ENCODE measurements at places on chromosomes 12 and 14.

DNA sequence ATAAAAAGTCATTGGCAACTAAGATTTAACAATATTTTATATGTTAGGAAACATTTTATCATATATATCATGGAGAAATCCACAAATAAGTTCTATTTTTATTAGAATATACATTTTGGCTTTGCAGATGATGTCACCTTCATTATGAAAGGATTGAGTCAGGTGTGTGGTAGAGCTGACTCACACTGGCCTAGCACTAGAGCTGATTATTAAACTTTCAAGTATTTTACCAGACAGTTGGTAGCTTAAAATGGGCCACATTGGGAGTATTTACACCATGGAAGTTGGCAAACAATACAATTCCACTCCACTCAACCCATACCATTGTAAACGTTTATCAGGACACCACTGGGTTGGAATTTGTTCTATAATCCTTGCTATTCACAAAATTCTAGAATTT lies 1036.6 kb downstream of the TRHDE start:
- DNase-seq = no peak

DNA sequence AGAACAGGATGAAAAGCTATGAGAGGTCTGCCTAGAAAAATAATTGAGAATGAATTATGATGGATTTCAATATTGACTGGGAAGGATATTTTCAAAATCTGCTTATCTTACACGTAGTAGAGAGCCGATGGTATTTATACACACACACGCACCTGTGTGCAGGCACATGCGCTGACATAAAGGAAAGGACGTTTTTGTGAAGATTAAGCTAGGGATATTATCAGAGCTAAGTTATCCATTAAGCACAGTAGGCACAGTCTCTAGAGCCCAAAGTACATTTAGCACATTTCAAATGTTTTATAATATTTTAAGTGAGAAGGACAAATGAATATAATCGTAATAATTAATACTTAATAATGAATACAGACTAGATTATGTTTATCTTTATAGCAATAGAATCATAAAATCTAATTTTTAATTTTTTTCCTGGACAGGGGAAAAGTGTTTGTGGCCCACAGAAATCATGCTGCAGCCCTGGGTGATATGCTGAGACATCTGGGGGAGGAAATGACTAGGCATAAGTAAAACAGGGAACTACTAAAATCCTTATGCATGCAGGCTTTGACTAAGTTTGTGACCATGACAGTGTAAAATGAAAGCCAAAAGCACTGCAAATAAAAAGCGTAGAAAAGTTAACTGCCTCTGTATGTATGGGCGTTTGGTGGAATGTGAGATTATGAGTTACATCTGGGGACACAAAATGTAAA lies 146.1 kb downstream of the KITLG start:
- no peak for DNase-seq

DNA sequence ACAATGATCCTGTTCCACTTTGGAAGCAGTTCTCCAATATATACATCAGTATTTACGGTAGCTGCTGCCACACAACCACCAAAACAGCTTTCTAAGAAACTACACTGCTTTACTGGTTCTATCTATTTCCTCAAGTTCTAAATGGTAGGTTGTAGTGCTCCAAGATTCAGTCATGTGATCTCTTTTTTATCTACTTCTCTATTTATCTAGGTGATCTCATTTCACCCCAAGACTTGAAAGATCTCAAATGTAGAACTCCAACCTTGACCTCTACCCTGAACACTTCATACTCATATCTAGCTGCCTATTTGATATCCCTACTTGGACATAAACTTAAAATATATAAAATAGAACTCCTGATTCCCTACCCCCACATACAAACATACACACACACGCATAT lies 133.9 kb upstream of the RAP1B start:
- DNase-seq = no peak

GRCh38 chr12:129959889-129960288 lies 56.1 kb upstream of the TMEM132D start:
- DNase-seq = no peak

- DNase-seq = no peak
Measured at GRCh38 chr12:65408441-65408840, 130.0 kb downstream of the MSRB3 start.

DNA sequence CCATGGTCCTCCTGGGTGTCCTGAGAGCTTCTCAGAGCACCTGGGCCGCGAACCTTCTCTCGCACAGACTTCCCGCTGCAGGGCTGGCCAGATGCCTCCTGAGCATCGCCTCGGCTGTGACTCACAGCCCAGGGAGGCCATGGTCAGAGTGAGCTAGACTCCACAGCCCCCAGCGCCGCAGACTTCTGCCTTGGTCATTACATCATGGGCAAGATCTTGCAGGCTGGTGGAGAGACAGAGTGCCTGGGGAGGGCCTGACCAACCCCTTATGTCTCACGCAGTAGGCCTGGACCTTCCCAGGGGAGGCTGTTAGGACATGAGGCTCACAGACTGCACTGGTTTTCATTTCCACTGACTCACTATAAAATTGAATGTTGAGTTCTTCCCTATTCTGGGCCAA lies 41.8 kb downstream of the SMOC1 start:
- DNase-seq = no peak

GRCh38 chr14:90585106-90585505 lies 188.3 kb downstream of the CALM1 start:
- no peak for DNase-seq

GRCh38 chr12:779745-780734 lies 27.7 kb downstream of the WNK1 start:
- no peak for DNase-seq

DNA sequence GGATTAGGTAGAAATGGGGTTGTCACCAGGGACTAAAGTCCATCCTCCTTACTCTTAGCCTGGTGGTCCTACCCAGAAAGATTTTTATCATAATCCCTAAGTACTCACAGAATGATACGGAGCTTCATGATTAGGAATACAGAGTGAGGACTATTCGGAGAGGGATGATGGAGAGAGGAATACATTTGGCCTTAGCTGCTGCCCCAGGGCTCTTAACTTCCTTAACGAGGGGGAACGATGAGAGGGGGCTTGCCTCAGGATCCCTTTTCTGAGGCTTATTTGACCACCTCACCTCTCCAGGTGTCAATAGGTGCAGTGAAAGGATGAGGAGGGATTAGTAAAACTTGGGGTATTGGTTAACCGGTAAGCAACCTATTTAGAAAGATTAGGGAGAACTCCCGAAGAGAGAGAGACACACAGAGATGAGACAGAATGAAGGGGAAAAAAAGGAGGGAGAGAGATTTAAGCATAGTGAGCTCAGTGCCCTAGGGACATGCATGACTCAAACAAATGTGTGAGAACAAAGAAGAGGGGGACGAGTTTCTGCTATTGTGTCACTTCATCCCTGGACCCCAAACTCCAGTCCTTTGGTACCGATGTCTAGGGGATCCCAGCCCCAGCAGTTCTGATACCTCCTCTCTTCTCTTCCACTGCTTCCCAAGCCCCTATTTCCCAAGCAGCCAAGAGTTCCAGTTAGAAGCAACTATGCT lies 1.1 kb downstream of the NFE2 start:
- DNase-seq = no peak

DNA sequence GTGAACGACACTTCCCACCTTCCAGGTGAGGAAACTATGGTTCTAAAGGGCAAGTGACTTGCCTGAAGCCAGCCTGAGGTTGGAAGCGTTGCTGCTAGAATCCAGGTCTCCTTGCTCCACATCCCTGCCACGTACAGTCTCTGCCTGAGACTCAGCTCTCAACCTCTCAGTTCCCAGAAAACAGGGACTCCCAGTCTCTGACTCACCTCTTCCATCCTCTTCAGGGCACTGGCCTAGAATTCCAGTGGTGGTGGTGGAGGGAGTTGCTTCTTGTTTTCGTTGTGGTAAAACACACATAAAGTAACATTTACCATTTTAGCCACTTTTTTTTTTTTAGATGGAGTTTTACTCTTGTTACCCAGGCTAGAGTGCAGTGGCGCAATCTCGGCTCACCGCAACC lies 7.3 kb downstream of the GPR68 start:
- DNase-seq = no peak

GRCh38 chr12:87953256-87953860 lies 75.8 kb downstream of the C12orf50 start:
- no peak for DNase-seq

DNA sequence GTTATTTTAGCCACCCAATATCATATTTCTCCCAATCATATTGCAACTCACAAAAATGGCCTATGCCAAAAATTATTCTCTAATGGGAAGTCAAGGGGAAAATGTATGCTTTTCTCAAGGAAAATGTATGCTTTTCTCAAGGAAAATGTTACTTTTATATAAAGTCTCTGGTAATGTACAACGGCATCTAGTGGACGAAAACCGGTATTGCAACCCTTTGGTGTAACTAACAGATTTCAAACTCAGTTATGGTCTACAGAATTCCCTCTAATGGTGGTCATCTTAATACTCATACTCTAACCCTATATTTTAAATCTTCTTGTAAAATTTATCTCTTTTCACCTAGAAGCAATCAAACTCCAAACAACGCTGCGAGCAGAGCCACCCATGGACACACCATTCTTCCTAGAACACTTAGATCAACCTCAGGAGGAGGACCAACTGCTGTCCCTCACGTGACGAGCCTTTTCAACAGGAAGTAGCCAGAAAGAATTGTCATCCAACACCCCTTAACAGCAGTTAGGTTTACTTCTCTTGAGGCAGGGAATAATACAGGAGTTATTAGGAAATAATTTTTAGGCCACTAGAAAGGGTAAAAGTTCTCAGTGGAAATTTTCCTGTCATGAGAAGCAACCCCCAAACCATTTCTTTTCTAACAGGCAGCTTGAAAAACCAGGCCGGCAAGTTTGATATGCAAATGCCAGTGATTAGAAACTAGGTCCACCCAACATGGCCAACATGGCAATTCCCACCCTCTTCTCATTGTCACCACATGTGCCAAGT lies 20.1 kb downstream of the APOBEC1 start:
- DNase-seq = no peak

DNA sequence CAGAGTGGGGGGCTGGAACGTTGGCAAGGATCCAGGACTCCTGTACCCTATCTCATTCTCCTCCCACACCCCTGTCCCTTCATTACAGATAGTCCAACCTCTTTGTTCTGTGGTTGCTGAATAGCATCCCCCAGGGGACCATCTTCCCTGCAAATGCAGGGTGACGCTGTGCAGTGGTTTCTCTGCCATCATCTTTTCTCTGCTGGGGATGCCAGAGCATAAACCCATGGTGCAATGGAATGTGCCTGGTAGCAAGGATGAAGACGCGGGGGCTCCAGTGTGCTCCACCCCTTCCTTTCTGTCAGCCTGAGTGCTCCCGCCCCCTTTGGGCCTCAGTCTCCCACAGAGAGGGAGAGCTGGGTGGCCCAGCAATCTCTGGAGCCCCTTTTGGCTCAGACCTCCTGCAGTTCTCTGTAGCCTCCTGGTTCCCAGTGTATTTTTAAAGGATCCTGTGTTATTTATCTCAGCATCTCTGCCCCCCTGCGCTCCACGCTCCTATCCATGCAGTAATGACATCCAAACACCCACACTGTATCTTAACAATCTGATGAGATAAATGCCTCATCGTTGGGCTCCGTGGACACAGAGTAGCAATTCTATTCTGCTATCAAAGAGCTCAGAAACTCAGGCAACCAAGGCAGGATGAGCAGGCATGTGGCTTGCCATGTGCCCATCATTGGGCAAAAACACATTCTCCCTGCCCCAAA lies 212.8 kb downstream of the CACNA1C start:
- DNase-seq = no peak

DNA sequence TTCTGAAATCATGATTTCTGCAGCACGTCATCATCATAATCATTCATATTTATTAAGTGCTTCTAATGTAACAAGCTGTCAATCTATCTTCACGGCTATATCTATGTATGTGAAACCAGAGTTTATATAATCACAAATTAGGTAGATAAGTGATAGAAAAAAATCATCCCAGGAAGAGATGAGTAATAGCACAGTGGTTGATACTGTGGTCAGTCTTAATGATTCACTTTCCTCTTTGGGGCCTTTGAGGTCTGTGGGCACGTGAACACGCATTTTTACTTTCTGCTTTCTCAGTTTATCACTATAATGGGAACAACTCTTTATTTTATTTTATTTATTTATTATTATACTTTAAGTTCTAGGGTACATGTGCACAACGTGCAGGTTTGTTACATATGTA lies 265.9 kb upstream of the NOVA1 start:
- DNase-seq = no peak

DNA sequence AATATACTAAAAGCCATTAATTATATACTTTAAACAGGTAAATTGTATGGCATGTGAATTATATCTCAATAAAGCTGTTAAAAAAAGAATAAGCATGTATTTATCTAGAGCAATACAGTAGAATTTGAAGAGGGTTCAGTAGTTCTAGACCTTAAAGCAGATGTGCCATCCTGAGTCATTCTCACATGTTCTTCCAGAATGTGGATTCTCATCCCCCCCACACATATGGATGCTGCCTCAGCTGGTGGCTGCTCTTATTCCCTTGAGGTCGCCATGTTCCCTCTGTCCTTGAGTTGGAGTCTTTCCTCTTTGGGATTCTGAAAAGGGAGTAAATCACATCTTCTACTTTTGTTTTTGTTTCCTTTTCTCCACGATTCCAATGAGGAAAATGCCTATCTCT lies 321.3 kb downstream of the AEBP2 start:
- no peak for DNase-seq

DNA sequence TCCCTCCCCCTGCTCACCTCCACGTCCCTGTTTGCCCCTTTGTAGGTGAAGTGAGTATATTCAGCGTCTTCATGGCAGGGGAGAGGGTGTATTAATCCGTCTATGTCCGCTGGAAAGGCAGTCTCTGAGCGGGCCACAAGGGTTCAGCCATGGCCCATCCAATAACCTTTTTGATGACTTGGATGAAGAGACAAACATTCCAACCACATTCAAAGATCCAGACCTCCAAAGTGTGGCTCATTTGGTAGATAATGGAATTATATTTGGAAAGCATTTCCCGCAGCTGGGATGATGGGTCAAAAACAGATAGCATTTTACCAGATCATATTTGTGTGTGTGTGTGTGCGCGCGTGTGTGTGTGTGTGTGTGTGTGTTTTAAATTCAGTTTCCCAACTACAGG lies 345.9 kb downstream of the DPF3 start:
- DNase-seq = no peak

DNA sequence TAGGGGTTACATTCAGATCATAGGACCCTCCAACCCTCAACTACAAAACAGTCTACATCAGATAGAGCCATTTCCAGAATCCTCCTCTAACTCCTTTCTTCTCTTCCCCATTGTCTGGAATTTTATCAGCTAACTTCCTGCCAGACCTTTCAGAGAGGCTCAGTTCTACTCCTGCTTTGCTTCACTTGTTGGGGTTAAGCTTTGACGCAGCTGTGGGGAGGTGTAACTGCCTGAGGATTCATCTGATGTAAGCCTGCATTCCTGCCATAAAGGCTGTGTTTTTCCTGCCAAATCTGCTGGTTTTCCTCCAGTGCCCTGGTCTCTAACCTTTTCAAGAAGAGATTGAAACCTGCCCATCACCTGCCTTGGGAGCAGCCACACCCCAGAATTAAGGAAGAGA lies 16.9 kb downstream of the DHRS2 start:
- DNase-seq = no peak

- no peak for DNase-seq
Measured at GRCh38 chr14:68795597-68796417, 2.9 kb upstream of the ZFP36L1 start.

GRCh38 chr14:74244115-74244514 lies 4.9 kb downstream of the VSX2 start:
- DNase-seq = no peak

GRCh38 chr14:106287506-106287905 lies 761.1 kb downstream of the TMEM121 start:
- no peak for DNase-seq

- no peak for DNase-seq
Measured at GRCh38 chr14:23481362-23481970, 12.0 kb downstream of the NGDN start.

- no peak for DNase-seq
Measured at GRCh38 chr14:72560331-72560730, 333.6 kb downstream of the DPF3 start.

- DNase-seq = no peak
Measured at GRCh38 chr12:130335517-130336392, 1.9 kb upstream of the PIWIL1 start.

Data from GM12892 (cell line).